ELR (cell line): ENCODE measurements at places on chromosomes 7 and 10.
A peak's percentile ranks its signal among the peaks of the same experiment; 100 is the strongest.

GRCh38 chr7:37430640-37431039 lies 18.0 kb downstream of the ELMO1 start:
- no peak for DNase-seq

- no peak for DNase-seq
These were observed 226.5 kb downstream of the FANK1 start for GRCh38 chr10:126122881-126123280.

DNA sequence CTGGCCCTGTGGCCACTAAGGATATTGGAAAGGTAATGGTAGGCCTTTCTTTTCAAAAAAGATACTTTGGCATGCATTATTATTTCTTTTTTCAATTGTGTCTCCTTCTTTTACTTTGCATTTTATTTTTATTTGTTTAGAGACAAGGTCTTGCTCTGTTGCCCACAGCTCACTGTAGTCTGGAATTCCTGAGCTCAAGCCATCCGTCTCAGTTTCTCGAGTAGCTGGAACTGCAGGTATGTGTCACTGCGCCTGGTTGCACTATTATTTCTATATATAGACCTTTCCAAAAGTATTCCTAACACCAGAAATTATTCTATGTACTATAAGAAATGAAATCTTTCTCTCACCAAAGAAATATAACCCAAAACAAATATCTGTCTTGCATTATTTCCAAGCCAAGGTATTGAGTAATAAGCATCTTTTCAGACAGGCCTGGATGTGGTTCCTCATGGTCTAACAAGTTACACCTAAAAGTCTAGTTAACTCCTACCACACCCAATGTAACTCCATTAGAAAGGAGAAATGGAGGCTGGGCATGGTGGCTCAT lies 500.8 kb upstream of the ANKRD30A start:
- no peak for DNase-seq

DNA sequence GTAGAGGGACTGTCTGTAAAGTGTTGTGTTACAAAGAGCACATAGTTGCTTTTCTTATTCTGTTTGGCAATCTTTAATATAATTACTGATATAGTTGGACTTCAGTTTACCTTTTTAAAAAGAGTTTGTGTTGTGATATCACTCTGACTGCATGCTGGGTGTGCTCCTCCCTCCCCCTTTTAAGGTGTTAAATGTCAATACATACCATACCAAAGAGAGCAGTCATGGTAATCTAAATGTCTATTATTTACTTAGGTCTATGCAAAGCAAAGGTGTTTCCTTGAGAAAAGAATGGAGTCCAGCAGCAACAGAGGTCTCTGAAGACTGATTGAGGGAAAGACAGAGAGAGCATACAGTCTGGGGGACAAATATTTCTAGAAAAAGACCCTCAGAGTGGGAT lies 275.1 kb upstream of the NRP1 start:
- no peak for DNase-seq

DNA sequence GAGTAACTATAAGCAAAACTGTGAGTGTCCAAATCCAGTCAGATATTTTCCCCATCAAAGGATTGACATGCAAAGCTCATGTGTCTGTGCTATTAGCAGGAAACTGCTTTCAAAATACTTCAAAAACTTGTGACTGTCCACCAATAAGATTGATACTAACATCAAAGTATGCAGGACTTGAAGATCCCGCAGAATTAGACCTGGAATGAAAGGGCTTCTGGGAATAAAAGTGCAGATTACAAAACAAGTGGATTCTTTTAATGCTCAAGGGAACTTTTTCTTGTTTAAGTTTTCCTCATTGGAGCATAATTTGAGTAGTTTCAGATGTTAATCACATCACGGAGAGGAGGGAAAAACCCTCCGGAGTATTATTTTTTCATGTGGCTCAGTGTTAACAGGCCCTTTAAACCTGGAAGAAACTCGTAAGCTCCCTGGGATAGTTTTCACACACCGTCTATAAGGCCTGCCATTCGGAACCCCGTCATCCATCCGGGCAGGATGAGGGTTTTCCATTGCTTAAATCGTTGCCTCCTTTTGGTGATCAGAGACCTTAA lies 33.9 kb upstream of the MKX start:
- no peak for DNase-seq

GRCh38 chr10:49508249-49508648 lies 30.7 kb downstream of the ERCC6 start:
- no peak for DNase-seq

DNA sequence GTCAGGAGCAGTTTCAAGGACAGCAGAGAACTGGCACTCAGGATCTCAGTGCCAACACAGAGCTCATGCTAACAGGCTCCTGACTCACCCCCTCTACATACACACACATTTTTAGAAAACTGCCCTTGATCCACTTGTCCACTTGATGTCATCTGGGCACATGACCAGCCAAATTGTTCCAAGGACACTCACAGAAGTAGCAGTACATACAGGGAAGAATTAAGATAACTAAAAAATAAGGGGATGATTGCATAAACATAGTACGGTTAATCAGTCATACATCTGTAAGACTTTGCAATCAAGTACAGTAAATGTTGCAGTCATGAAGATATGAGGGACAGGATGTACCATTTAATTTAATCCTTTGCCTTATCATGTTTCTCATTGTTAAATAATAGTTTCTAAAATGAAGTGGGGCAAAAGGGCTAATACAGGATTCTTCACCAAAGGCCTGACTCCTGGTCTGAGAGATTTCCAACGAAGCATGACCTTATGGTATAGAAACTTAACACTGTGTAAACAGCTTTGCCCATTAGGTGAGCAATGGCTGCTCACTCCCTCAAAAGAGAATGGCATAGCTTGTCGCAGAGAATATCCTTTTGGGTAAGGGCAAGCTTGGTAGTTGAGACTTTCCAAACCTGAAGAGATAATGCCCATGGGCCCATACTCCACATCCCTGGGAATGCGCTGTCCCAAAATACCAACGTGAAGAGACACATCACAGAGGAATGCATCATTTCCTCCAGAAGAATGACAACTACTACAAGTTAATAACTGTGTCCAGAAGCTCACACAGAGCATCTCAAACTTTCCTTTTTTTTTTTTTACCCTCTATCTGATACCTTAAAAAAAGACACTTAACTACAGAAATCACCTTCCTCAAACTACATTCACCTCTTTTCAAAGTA lies 94.1 kb downstream of the ARMH3 start:
- DNase-seq, result peak; percentile 74

DNA sequence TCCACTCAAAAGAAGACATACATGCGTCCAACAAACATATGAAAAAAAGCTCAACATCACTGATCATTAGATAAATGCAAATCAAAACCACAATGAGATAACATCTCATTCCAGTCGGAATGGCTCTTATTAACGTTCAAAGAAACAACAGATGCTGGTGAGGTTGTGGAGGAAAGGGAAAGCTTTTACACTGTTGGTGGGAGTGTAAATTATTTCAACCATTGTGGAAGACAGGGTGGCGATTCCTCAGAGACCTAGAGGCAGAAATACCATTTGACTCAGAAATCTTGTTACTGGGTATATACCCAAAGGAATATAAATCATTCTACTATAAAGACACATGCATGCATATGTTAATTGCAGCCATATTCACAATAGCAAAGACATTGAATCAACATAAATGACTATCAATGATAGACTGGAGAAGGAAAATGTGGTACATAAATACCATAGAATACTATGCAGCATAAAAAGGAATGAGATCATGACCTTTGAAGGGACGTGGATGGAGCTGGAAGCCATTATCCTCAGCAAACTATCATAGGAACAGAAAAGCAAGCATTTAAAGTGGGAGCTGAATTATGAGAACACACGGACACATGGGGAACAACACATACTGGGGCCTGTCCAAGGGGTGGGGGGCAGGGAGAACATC lies 28.4 kb downstream of the PCDH15 start:
- DNase-seq, result no peak

GRCh38 chr7:14158111-14158510 lies 168.6 kb upstream of the ETV1 start:
- DNase-seq, result no peak

DNA sequence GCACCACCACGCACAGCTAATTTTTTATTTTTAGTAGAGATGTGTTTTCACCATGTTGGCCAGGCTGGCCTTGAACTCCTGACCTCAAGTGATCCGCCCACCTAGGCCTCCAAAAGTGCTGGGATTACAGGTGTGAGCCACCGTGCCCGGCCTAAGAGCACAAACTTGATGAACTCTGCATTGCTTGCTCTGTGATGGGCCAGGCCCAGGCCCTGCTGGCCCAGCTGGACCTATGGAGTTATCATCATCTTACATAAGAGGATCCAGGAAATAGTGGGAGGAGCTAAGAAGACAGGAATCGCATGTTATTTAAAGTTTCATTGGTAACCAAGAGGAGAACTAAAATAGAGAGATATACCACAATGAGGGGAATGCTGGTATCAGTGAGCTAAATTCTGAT lies 86.9 kb downstream of the DAGLB start:
- no peak for DNase-seq

DNA sequence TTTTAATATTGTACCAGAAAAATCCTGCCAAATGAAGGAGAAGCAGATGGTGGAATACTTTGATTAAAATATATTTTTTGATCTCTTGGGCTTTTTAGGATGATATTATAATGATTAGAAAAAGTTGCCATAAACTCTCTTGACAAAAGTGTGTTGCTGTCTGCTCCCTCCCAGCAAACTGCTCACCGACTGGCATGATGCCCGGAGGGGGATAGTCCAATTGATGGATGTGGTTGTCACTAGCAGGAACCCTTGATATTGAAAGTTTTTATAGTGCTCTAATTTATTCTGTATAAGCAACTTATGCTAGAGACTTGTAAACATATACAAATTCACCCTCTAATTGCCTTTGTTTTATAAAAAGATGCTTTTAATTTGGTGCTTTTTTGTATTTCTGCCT lies 114.0 kb downstream of the DNAH11 start:
- no peak for DNase-seq

- no peak for DNase-seq
These were observed 163.9 kb downstream of the TCF7L2 start for GRCh38 chr10:113113918-113114317.

- no peak for DNase-seq
These were observed 43.0 kb upstream of the COL1A2 start for GRCh38 chr7:94351703-94352102.

- DNase-seq, result peak; percentile 53
These were observed 166.2 kb downstream of the CPEB3 start for GRCh38 chr10:92124616-92125143.
